ENCODE measurements at places on chromosomes 3 and 15. TPM values are rescaled to one million over a fixed set of nuclear protein-coding genes. Genes with fewer than 3 reads are reported as not detected.
A peak's percentile ranks its signal among the peaks of the same experiment; 100 is the strongest.

- no peak for DNase-seq
Measured at GRCh38 chr3:148360051-148360450, 337.7 kb upstream of the AGTR1 start.

- DNase-seq, result peak; percentile 15
Measured at GRCh38 chr3:13714251-13714916, 165.5 kb downstream of the FBLN2 start.

The GNAT1 gene
- total RNA-seq, result not detected

GRCh38 chr3:46910166-46910760 is 32.7 kb downstream of the PTH1R start:
- DNase-seq, result no peak

DNA sequence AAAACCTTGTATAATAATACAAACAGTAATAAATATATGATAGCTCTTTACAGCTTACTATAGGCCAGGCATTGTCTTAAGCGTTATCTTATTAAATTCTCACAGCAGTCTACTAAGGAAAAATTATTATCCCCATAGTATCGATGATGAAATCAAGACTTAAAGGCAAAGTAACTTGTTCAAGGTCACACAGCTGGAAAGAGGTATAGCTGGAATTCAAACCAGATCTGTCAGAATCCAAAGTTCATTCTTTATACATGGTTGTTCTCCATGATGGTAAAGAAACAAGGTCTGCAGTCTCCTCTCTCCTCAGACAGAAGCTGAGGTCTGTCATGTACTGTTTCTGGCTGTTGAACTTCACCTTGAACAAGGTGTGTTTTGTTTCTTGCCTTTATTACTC is 15.4 kb upstream of the SLC22A13 start:
- no peak for DNase-seq

DNA sequence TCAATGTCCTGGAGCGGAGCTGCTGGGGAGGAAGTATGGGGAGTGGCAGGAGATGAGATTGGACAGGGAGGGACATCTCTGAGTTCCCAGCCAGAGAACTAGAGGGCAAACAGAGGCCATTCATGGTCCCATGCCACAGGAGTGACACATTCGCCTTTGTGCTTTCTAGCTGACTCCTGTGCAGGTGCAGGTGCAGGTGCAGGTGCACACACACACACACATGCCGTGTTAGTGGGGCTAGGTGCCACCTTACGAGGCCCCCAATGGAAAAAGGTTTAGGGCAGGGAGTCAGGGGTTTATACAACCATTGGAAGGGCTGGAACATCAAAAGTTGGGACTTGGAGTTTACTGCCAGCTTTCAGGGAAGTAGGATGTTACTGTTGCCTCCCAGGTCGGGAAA is 52.0 kb downstream of the TPRA1 start:
- DNase-seq, result no peak

DNA sequence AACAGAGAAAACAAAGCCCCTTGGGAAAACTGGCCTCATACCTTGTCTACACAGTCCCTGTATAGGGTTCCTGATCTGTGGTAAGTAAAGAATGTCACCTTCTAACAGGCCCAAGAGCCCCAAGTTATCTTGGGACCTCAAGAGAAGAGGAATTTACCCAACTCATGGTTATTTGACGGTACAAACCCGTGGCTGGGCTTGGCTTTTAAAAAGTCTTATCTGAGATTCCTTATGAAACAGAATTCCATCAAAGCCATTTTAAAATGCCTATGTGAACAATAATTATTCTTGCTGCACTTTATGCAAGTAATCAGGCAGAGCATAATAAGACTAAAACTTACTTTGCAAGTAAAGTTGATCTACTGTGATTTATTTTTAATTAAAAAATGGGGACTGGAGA is 13.9 kb upstream of the SORD start:
- no peak for DNase-seq

Data from upper lobe of left lung (tissue), 6 donors.